ENCODE measurements at places on chromosomes 5 and 9. TPM values are rescaled to one million over a fixed set of nuclear protein-coding genes. Genes with fewer than 3 reads are reported as not detected.

- H3K27me3 ChIP-seq = peaks cover 9% of the 10 kb centered on the region
- DNase-seq = no peak
- no peaks in the 10 kb centered on the region for H3K36me3 ChIP-seq
- H3K4me1 ChIP-seq = no peaks in the 10 kb centered on the region
- H3K27ac ChIP-seq = no peak overlapping the region
Measured at GRCh38 chr9:806285-807156, 35.0 kb upstream of the DMRT1 start.

GABRA6 gene
- not detected for total RNA-seq

GRCh38 chr5:2621631-2622030 lies 129.8 kb downstream of the IRX2 start:
- no peaks in the 10 kb centered on the region for H3K36me3 ChIP-seq
- no peaks in the 10 kb centered on the region for H3K4me1 ChIP-seq
- H3K27ac ChIP-seq = no peak overlapping the region
- no peak for DNase-seq
- H3K27me3 ChIP-seq = no peaks in the 10 kb centered on the region

GFRA3 gene
- total RNA-seq = not detected

GRCh38 chr5:127429928-127430327 lies 87.5 kb upstream of the PRRC1 start:
- H3K4me3 ChIP-seq = no peak overlapping the region
- DNase-seq = no peak
- H3K4me1 ChIP-seq = no peaks in the 10 kb centered on the region
- H3K27ac ChIP-seq = no peak overlapping the region
- H3K27me3 ChIP-seq = no peaks in the 10 kb centered on the region

ROR2 gene
- total RNA-seq = 7.2 TPM

DNA sequence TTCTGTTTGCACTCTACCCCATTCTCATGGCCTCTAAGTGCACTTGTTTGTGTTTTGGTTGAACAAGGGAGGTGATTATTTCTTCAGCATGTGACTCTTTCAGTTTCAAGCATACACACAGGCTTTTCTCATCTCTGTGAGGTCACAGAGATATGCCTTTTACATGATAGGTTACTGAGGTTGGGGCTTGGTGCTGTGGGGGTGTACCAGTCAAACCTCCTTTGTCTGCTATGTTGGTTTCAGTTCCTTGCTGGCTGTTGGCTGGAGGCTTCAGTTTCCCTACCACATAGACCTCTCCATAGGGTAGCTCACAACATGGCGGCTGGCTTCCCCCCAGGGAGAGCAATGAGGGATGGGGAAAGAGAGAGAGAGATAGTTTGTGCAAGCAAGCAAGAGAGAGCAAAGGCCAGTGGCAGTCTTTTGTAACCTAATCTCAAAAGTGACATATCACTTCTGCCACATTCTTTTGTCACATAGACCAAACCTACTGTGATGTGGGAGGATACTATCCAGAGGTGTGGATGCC lies 96.7 kb upstream of the SEMA6A start:
- H3K4me3 ChIP-seq = no peak overlapping the region
- H3K27me3 ChIP-seq = no peaks in the 10 kb centered on the region
- no peak for DNase-seq
- no peak overlapping the region for H3K27ac ChIP-seq
- no peaks in the 10 kb centered on the region for H3K36me3 ChIP-seq

IFNB1 gene
- total RNA-seq = not detected

- no peak for DNase-seq
- H3K27ac ChIP-seq = no peak overlapping the region
- H3K27me3 ChIP-seq = no peaks in the 10 kb centered on the region
- H3K4me3 ChIP-seq = no peak overlapping the region
Measured at GRCh38 chr9:70035691-70036090, 8.0 kb upstream of the MAMDC2 start.

GRCh38 chr9:73137286-73137899 lies 14.3 kb upstream of the ANXA1 start:
- no peak overlapping the region for H3K27ac ChIP-seq
- peaks cover 5% of the 10 kb centered on the region for H3K4me1 ChIP-seq
- no peak for DNase-seq
- H3K36me3 ChIP-seq = no peaks in the 10 kb centered on the region
- H3K27me3 ChIP-seq = no peaks in the 10 kb centered on the region
- no peak overlapping the region for H3K4me3 ChIP-seq

HACD4 gene
- total RNA-seq = 7.9 TPM

GRCh38 chr9:88722753-88723152 lies 187.8 kb downstream of the NXNL2 start:
- H3K27ac ChIP-seq = no peak overlapping the region
- no peaks in the 10 kb centered on the region for H3K36me3 ChIP-seq
- H3K4me3 ChIP-seq = no peak overlapping the region
- no peaks in the 10 kb centered on the region for H3K4me1 ChIP-seq
- no peak for DNase-seq

DNA sequence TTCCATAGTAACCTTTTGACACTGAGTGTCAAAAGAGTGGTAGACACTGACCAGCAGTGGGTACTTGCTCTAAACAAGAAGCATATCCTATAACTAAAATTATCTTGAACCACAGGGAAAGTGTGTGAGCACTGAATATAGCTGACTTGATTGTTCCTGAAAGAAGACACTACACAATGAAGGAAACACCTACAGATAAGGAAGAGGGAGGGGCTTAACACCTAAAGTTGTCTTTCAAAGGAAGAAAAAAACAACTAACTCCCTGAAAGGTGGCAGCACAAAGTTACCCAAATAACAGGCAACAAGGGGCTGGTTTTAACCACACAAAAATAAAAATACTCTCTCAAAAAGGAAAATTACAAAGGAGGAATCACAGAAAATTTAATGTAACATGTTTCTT lies 6.6 kb downstream of the ELAVL2 start:
- no peak overlapping the region for H3K4me3 ChIP-seq
- H3K36me3 ChIP-seq = no peaks in the 10 kb centered on the region
- H3K27ac ChIP-seq = no peak overlapping the region
- DNase-seq = no peak
- H3K4me1 ChIP-seq = peaks cover 21% of the 10 kb centered on the region
- peaks cover 52% of the 10 kb centered on the region for H3K27me3 ChIP-seq

- no peak for DNase-seq
- no peaks in the 10 kb centered on the region for H3K27me3 ChIP-seq
- H3K4me3 ChIP-seq = no peak overlapping the region
- H3K27ac ChIP-seq = no peak overlapping the region
Measured at GRCh38 chr5:93821891-93822415, 80.6 kb upstream of the POU5F2 start.

GHR gene
- total RNA-seq = 5.7 TPM

DNA sequence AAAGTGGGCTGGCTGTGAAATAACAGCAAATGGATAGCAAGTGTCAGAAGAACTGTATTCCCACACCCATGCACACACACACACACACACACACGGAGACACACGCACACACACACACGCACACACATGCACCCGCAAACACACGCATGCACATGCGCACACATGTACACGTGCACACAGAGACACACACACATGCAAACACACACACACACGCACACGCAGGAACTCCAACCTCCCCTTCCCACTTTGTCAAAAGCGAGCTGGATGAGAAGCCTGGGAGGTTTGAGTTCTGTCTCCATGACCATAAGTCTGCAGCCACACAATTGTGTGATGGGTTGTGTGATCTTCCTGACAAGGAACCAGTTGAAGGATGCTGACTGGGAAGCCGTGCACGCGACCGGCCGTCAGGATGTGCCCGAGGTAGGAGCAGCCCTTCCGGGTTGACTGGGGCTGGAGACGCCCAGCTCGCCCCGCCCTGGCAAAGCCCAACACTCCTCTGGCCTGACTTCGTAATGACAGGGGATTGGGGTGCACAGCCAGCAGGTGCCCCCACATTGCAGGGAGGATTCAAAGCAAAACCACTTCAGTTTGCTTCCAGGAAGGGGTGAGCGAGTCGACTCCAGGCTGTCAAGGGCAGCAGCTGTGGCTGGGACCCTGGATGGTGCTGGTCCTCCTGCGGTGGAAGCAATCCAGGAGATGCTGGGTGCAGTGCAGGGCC lies 29.3 kb upstream of the NKD2 start:
- no peaks in the 10 kb centered on the region for H3K36me3 ChIP-seq
- H3K27me3 ChIP-seq = peaks cover 32% of the 10 kb centered on the region
- H3K4me1 ChIP-seq = peaks cover 12% of the 10 kb centered on the region
- H3K27ac ChIP-seq = no peak overlapping the region

- no peaks in the 10 kb centered on the region for H3K4me1 ChIP-seq
- no peak overlapping the region for H3K4me3 ChIP-seq
Measured at GRCh38 chr5:107937204-107937603, 266.5 kb upstream of the EFNA5 start.

DNA sequence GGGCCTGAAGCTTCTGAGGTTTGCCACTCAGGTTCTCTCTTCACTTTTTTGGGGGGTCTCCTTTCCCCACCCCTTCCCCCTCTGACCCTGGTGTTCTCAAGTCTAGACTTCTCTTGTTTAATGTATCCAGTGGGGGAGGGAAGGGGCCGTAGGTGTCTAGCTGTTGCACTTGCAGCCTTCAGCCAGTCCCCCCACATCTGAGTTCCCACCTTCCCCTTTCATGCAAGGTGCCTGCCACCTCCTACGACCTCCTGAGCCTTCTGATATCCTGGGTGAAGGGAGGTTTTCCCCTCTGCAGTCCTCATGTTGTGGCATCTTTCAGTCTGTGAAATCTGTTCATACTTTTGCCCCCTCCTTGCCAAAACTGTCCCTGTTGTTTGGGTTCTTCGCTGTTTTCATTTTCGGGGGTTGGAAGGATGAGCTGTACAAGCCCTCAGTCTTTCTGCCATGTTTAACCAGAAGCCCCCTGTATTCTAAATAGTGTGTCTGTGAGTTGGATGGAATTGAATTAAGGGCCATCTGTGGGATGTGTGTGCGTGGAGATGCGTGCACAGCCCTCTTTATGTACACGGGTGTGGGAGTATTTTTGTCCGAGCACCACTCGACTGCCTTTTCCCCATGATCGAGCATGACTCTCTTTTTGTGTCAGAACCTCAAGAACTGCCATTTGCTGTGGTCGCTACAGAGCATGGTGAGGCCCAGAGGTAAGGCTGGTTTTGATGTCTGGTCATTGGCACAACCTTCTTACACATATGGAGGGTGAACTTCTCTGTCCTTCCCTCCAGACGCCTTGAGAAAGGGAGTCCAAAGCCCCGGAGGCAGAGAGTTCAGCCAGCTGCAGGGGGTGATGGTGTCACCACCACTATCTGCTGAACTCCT lies 23.6 kb downstream of the PRRC2B start:
- H3K27ac ChIP-seq = peak overlapping the region; percentile 38
- H3K4me1 ChIP-seq = peaks cover 100% of the 10 kb centered on the region

DNA sequence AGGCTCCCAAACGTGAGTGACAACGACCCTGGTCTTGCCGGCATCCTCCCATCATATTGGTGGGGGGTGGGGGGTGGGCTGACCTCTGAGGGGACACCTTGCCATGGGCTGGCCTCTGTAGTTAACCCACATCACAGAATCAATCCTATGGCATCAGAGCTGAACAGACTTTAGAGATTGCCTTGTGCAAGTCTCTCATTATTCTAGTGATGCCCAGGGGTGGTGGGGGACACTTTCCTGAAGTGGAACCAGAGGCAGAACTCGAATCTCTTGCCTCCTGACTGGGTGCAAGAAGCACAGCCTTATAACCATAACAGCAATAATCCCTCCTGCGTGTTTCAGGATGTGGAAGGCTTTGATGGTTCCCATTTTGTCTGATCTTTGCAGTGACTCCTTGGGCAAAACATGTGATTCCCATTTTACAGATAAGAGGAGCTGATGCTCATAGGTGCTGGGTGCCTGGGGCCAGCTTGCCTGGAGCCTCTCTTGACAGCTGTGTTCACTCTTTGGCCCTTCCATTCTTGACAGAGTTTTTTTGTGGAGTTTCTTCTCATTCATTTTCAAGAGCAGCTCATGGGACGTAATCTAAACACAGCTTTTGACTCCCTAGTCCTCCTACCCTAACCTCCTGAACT lies 18.6 kb upstream of the PITX1 start:
- peaks cover 78% of the 10 kb centered on the region for H3K27me3 ChIP-seq
- no peak overlapping the region for H3K27ac ChIP-seq
- H3K4me1 ChIP-seq = peaks cover 4% of the 10 kb centered on the region

GRCh38 chr5:77186652-77187370 lies 23.7 kb upstream of the PDE8B start:
- no peak overlapping the region for H3K4me3 ChIP-seq
- no peaks in the 10 kb centered on the region for H3K4me1 ChIP-seq
- H3K36me3 ChIP-seq = no peaks in the 10 kb centered on the region
- DNase-seq = no peak
- H3K27me3 ChIP-seq = peaks cover 33% of the 10 kb centered on the region

GRCh38 chr9:76255781-76256455 lies 138.3 kb downstream of the RFK start:
- no peaks in the 10 kb centered on the region for H3K4me1 ChIP-seq
- H3K36me3 ChIP-seq = no peaks in the 10 kb centered on the region
- no peak for DNase-seq
- no peak overlapping the region for H3K4me3 ChIP-seq
- no peaks in the 10 kb centered on the region for H3K27me3 ChIP-seq

DNA sequence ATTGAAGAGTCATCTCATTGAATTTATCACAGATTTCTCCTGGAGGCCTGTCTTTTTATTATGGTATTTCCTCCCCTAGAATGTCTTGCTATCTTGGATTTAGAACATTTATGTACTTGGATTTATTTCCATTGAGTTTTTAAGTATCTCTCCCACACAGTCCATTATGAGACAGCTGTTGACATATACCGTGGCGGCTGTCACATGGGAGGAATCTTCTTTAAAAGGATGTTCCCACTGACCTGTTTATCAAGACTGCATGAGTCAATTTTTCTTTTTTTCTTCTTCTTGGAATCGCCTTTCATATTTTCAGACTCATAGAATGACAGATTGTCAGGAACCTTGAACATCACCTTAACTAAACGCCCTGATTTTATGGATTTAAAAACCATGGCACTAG lies 2.9 kb upstream of the CAVIN4 start:
- DNase-seq = no peak
- H3K36me3 ChIP-seq = no peaks in the 10 kb centered on the region
- no peaks in the 10 kb centered on the region for H3K4me1 ChIP-seq
- H3K27me3 ChIP-seq = no peaks in the 10 kb centered on the region
- H3K27ac ChIP-seq = no peak overlapping the region

ABCA1 gene
- 78.4 TPM for total RNA-seq

DNA sequence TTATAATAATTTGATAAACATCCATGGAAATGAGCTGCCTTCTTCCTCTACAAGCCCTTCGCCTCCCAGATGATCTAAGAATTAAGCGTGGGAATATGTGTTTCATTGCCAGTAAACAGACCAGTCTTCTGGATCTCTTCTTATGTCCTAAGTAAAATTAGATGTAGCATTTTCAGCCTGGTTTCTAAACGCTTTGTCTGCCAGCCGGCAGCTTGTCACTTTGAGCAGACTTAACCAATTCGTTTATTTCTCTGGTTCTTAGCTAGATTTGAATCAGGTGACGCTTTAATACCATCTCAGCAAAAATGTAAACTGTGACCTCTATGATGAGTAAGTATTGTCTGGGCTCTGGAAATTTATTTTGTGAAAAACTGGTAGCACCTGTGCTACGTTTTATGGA lies 380.6 kb upstream of the NUDT12 start:
- H3K4me1 ChIP-seq = no peaks in the 10 kb centered on the region
- H3K4me3 ChIP-seq = no peak overlapping the region
- H3K36me3 ChIP-seq = no peaks in the 10 kb centered on the region
- no peak for DNase-seq

GRCh38 chr9:101093620-101094019 lies 65.1 kb downstream of the PLPPR1 start:
- H3K27ac ChIP-seq = no peak overlapping the region
- H3K36me3 ChIP-seq = no peaks in the 10 kb centered on the region
- H3K4me3 ChIP-seq = no peak overlapping the region
- H3K4me1 ChIP-seq = no peaks in the 10 kb centered on the region

ACO1 gene
- 16.7 TPM for total RNA-seq

- no peak overlapping the region for H3K4me3 ChIP-seq
- H3K27me3 ChIP-seq = no peaks in the 10 kb centered on the region
- H3K4me1 ChIP-seq = peaks cover 4% of the 10 kb centered on the region
- H3K36me3 ChIP-seq = no peaks in the 10 kb centered on the region
- H3K27ac ChIP-seq = no peak overlapping the region
Measured at GRCh38 chr5:174910245-174910737, 185.9 kb downstream of the MSX2 start.

All from spleen (tissue), 13 donors.